ENCODE measurements at places on chromosomes 6 and 20. TPM values are rescaled to one million over a fixed set of nuclear protein-coding genes. Genes with fewer than 3 reads are reported as not detected.

Gene PRICKLE4
- not detected for polyA plus RNA-seq

Gene PDYN
- not detected for polyA plus RNA-seq

Gene OPRL1
- 0.86 TPM for polyA plus RNA-seq

Gene FGD2
- not detected for polyA plus RNA-seq

Gene PTK7
- 179 TPM for polyA plus RNA-seq

Gene ARMC12
- polyA plus RNA-seq, result 0.53 TPM

Gene BTNL2
- polyA plus RNA-seq, result not detected

- DNase-seq, result no peak
Observed at GRCh38 chr6:40400738-40401137, 186.4 kb downstream of the LRFN2 start.

DNA sequence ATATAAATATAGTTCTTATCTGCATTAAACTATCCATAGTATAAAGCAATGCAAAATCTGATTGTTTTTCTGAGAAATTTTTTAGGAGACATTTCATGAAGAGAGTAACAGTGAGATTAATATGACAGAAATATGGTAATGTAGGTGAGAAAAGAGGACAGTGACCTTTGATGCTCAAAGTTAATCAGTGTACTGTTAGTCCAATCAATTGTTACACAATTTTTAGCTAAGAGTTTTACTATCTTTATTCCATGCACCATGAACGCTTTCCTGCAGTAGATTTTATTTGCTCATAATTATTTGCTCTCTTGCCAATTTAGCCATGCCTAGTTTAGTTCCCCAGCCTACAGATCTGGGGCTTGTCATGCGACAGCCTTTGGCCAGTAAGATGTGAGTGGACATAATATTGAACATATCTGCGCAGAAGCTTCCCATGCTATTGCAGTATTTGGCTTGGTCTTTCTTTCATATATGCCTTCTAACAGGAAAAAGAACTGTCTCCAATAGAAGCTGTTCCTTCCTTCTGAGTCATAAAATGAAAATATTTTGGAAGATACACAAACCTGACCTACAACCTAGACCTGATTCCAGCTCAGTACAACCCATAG is 38.7 kb downstream of the FKBP1C start:
- DNase-seq, result no peak

DNA sequence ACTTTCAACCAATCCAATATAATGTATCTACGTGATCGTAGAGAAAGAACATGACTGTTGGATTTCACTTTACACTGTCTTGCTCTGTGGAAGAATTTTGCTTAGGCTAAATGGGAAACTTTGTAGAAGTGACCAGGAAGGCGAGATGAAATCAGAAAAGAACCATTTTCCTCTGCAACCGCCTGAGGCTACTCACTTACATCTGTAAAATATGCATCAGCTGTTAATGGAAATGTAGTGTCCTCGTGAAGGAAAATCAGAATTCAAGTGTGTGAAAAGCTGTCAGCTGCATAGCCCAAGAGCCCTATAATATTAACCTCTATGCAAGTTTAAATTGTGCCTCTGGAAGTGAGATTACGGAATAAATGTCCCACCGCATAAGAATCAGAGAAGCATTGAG is 277.9 kb downstream of the C6orf118 start:
- DNase-seq, result no peak

Measured in AG04450 (cell line).